Sciatic nerve (tissue), 2 donors: ENCODE measurements at places on chromosomes 13 and 19. TPM values are rescaled to one million over a fixed set of nuclear protein-coding genes. Genes with fewer than 3 reads are reported as not detected.

GRCh38 chr19:4186087-4186993, 3.9 kb downstream of the ANKRD24 start:
- peak; percentile 85 for DNase-seq

- DNase-seq: no peak
Observed at GRCh38 chr19:6141217-6141616, 5.8 kb downstream of the ACSBG2 start.

Gene PSG3
- total RNA-seq: not detected

DNA sequence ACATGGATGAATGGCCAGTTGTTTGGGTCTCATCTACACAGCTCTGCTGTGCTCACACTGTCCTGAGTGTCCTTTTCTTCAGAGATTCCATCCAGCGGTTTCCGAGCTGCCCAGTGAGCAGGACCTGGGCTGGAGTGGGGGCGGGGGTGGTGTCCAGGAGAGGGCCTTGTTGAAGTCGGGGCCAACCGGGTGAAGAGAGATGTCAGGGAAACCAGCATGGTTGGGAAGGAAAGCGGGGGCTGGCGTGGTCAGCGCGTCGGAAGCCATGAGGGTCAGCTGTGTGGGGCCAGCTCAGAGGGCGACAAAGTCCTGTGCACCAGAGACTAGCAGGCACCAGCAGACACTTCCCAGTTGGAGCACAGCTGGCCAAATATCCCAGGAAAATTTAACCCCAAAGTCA, 37.8 kb upstream of the SOX1 start:
- no peak for DNase-seq

Gene SLC25A41
- total RNA-seq: 0.27 TPM

DNA sequence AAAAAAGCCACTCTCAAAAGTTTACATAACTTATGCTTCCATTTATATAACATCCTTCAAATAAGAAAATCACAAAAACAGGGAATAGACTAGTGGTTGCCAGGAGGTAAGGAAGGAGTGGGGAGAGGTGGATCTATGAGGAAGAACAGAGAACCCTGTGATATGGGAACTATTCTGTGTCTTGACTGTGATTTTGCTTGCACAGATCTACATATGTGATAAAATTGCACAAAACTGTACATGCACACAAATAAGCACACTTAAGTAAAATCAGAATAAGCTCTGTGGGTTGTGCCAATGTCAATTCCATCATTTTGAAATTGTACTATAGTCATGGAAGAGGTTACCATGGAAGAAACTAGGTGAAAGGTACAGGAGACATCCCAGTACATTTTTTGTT, 121.6 kb upstream of the SGCG start:
- no peak for DNase-seq

DNA sequence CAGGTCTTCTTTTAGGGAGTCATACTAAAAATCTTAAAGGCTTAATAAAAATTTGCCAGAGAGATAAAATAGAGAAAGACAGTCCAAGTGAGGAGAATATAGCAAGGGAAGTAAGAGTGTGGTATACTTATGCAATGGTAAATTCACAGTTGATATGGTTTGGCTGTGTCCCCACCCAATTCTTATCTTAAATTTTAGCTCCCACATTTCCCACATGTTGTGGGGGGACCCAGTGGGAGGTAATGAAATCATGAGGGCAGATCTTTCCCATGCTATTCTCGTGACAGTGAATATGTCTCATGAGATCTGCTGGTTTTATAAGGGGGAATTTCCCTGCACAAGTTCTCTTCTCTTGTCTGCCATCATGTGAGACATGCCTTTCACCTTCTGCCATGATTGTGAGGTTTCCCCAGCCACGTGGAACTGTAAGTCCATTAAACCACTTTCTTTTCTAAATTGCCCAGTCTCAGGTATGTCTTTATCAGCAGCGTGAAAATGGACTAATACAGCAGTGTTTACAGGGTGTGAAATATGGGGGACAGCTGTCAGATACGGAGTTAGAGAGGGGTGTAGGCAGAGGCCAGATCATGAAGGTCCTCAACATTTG, 115.4 kb downstream of the UGGT2 start:
- DNase-seq: no peak
